Stimulated activated CD4-positive, alpha-beta T cell treated with anti-CD3 and anti-CD28 coated beads, Interleukin-1b, Interleukin-23, amount 100 ng/mL, for 1 hour (primary cell): ENCODE measurements at places on chromosomes 3 and 15.

DNA sequence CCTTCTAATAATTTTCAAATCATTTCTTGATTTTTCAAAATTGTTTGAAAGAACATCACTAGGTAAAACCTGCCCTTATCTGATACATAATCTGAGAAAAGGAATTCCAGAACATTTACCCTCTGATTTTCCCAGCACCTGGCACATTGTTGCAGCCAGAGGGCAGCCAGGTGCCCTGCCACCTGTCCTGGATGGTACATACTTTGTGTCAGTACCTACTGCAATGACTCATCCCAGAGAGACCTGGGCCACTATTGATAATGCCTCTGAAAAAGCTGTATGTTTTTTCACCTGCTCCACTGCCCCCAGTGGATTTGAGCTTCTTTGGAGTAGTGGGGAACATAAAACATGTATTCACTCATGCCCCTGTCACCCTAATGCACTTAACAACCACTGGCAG is 648.9 kb upstream of the GBE1 start:
- DNase-seq = no peak

- DNase-seq = no peak
Observed at GRCh38 chr3:48945432-48945831, 26.8 kb downstream of the ARIH2 start.

GRCh38 chr15:67172172-67172571 is 82.3 kb downstream of the AAGAB start:
- DNase-seq = no peak

GRCh38 chr3:183489455-183490210 is 61.2 kb upstream of the MCF2L2 start:
- DNase-seq = no peak

- DNase-seq = no peak
Observed at GRCh38 chr15:77864211-77865105, 213.1 kb downstream of the TBC1D2B start.

DNA sequence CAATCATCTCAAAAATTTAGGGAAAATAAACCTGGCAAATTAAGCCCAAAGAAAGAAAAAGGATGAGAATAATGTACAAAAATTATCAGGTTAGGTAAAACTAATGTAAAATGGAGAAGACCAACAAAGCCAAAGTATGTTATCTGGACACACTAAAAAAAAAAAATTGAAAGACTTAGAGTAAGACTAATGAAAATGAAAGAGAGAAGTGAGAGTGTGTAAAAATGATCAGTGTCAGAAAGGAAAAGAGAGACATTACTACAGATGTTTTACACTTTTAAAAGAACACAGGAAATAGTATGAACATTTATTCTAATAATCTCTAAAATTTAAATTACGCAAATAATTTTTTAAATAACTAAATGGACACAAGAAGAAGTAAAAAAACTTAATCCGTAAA is 573.3 kb upstream of the NR2F2 start:
- DNase-seq = no peak

DNA sequence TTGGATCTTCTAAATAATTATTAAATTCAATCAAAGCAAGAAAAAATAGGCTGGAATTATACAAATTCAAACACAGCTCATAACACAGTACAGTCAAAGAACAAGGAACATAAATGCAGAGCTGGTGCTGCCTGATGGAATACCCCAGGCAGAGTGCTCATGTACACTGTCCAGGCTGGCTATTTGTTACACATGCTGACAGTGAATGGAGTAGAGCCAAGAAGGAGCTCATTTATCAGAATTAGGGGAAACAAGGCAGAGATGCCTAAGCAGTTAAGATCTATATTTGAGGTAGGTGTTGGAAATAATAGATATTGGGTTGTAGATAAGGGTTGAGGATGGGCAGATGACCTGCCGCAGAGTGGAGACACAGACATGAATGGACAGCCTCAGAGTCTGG is 788.2 kb upstream of the ARPP21 start:
- DNase-seq = no peak

DNA sequence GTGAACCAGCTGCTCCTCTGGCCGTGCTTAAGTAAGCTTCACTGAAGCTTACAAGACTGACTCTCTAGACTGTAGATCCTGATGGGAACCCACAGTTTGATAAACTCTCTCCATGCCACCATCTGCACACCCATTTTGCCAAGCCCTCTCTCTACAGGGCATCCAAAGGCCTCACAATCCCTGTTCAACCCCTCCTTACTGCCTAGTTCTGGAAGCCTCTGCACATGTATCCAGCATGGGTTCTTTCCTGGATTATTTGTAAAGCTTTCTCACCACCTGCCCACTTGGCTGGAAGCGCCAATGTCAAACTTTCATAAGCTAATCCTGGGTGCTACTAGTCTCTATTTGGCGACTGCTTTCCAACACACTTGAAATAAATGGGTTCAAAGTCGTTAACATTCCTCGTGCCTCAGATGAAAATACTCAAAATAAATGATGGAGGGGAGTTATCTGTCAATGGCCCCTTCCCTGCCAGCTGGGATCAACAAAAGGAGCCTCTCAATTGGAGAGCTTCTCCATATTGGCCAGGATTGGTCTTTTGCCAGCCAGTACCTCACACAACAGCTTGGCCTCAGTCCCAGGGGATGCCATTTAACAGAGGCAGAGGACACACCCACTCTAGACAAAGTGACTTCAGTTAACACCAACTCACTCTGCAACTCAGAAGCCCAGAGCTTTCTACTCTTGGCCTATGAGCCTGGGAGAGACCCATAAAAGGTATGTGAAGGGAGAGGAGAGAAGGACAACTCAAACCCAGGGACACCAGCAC is 48.1 kb downstream of the SH3BP5 start:
- DNase-seq = no peak

GRCh38 chr3:66386011-66386924 is 114.6 kb downstream of the LRIG1 start:
- DNase-seq = no peak
